ENCODE measurements at places on chromosomes 5 and 9.

DNA sequence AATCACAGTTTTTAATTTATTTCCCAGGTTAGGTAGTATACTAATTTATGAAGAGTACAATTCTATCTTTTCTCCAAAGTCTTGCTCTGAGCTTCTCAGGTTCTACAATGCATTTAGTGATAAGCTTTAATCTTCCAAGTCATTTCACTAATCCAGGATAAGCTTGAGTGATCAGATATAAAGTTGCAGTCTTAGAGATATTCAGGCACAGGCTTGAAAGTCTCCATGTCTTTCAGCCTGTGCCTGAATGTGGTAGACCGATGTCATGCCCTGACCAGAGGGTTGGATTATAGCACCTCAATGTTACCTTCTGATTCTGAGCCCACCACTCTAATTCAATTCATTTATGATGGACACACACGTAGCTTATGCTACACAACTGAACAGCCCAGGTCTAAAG lies 3.2 kb downstream of the CRHBP start:
- DNase-seq = no peak

DNA sequence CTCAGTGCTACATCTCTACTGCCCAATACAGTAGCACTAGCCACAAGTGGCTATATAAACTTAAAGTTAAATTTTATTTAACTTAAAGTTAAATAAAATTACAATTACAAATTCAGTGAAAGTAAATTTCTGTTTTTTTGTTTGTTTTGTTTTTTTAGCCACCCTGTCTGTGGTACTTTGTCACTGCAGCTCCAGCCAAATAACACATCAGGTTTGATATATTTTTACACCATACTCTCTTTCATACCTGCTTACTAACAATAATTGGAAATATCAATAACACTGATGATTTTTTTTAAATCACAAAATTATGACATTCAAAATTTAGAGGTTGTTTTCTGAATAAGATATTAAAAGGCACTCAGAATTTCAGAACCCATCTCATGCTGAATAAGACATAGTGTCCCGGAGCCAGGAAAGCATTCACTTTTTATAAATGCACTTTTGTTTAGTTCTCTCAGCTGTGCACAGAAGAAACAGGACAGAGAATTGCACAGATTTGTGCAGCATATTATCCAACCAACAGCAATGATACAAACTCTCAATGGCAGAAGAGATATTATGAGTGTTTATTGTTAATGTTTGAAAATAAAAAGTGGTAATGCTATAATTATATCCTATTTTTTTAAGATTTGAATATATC lies 92.6 kb downstream of the EDIL3 start:
- no peak for DNase-seq

- DNase-seq = no peak
Observed at GRCh38 chr9:9623506-9623905, 989.3 kb downstream of the PTPRD start.

DNA sequence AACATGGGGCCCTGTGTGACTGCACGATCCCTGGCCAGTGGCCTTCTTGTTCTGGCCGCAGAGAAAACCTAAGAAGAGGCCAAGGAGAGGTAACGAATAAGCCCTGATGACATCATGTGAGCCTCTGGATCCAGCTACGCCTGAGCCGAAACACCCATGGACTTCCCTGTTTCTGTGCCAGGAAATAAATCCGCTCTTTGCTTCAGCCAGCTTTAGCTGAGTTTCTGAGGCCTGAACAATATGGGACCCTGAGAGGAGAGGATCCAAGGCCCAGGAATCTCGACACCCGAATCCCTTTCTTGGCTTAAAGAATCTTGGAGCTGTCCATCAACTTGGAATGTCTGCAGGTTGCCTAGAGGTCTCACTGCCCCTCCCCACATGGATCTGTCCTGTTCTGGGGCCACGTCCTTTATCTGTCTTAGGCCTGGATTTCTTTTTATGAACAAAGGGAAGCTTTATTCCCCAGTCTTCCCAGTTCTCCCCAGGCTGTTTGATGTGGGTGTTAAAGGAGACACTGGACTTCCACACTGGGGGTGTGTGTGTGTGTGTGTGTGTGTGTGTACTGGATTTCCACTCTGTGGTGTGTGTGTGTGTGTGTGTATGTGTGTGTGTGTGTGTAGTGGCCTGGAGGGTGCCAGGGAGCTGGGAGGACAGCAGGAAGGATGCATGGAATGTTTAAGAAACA lies 13.7 kb downstream of the IER5L start:
- DNase-seq = no peak

- peak; percentile 61 for DNase-seq
Observed at GRCh38 chr9:79623799-79624721, 52.3 kb downstream of the TLE4 start.

DNA sequence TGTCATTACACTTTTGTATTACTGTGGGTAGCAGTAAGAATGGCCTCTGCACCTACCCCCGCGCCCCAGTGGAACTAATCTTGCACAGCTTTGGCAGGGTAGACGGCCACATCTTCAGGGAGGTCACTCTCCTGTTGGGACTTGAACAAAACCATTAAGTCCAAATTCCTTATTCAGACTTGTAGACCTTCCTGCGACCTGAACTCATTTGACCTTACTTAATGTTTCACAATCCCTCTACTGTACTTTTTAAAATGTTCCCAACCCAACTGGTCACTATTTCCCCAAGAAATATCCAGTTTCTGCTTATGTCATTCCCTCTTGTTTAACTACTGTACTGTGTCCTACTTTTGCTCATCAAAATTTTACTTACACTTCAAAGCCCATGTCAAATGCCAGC lies 5.3 kb upstream of the FAM120AOS start:
- no peak for DNase-seq

DNA sequence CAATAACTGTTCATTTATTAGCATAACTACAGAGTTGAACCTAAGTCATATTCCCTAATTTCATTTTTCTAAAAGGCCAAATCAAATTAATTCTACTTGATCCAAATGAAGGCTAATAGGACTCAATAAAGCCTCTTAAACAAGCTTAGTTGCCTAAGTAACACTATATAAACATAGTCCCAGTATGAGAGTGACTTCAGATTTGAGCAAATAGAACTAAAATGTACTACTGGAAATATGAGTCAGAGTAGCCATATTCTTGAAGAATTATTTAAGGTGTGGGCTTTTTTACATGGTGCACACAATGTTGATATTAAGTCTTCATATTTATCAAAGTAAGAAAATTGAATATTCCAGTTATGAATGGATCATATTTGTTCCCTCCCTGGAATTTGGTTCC lies 872.3 kb downstream of the MAT2B start:
- no peak for DNase-seq

GRCh38 chr5:147854894-147855773 lies 23.4 kb upstream of the SCGB3A2 start:
- DNase-seq = no peak

GRCh38 chr5:178526773-178527457 lies 63.3 kb downstream of the COL23A1 start:
- no peak for DNase-seq

GRCh38 chr9:117526674-117527073 lies 111.8 kb upstream of the ASTN2 start:
- DNase-seq = no peak

- no peak for DNase-seq
Observed at GRCh38 chr5:153700940-153701339, 210.5 kb downstream of the GRIA1 start.

GRCh38 chr9:135887585-135888050 lies 19.7 kb downstream of the CAMSAP1 start:
- peak; percentile 60 for DNase-seq

- no peak for DNase-seq
Observed at GRCh38 chr9:42388846-42389245, 205.4 kb downstream of the SPATA31A6 start.

- no peak for DNase-seq
Observed at GRCh38 chr9:137319011-137319738, 17.1 kb upstream of the NRARP start.

GRCh38 chr5:143311428-143311827 lies 92.1 kb downstream of the NR3C1 start:
- no peak for DNase-seq

GRCh38 chr9:130731355-130731754 lies 37.8 kb downstream of the EXOSC2 start:
- DNase-seq = no peak

DNA sequence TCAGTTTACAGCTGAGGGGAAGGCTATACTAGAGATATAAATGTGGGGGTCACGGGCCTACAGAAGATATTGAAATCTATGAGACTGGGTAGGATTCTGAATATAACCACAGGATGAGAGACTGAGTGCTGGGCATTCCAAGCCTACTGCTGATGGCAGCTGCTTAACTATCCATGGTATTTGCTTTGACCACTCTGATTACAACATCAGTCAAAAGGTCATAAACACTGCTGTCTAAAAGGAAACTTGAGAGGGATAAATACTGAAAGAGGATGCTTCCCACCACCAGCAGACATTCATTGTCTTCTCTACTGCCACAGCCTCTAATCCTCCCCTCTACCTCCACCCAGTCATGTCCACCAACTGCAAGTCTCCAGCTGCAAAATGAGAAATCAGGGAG lies 3.8 kb downstream of the ZNF622 start:
- DNase-seq = no peak
